ENCODE measurements at places on chromosomes 5 and 9.

- no peak for DNase-seq
Observed at GRCh38 chr5:117633093-117633492, 1058.5 kb upstream of the SEMA6A start.

- DNase-seq: peak; percentile 75
Observed at GRCh38 chr5:23234197-23234596, 273.2 kb upstream of the PRDM9 start.

GRCh38 chr5:40480392-40480791, 199.3 kb upstream of the PTGER4 start:
- no peak for DNase-seq

DNA sequence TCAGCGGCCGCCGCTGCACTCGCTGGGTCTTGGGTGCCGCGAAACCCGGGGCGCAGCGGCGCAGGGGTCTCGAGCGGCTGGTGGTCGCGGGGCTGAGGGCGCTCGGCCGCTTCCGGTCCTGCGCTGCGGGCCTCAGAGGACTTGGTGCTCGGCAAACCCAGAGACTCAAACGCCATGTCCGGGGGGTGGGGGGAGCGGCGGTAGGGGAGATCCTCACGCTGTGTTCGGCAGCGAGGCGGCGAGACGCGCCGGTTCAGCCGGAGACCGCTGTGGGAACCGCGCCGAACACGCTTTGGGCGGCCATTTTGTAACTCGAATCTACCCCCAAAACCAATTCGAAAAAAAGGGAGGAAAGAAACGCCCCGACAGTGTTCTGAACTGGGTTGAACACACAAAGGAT, 317.5 kb upstream of the CDH18 start:
- DNase-seq: no peak

- DNase-seq: peak; percentile 6
Observed at GRCh38 chr5:91535499-91535898, 152.4 kb upstream of the ARRDC3 start.
